ENCODE measurements at places on chromosomes 13 and 19. TPM values are rescaled to one million over a fixed set of nuclear protein-coding genes. Genes with fewer than 3 reads are reported as not detected.

The THSD8 gene
- polyA plus RNA-seq, result 49.9 TPM

DNA sequence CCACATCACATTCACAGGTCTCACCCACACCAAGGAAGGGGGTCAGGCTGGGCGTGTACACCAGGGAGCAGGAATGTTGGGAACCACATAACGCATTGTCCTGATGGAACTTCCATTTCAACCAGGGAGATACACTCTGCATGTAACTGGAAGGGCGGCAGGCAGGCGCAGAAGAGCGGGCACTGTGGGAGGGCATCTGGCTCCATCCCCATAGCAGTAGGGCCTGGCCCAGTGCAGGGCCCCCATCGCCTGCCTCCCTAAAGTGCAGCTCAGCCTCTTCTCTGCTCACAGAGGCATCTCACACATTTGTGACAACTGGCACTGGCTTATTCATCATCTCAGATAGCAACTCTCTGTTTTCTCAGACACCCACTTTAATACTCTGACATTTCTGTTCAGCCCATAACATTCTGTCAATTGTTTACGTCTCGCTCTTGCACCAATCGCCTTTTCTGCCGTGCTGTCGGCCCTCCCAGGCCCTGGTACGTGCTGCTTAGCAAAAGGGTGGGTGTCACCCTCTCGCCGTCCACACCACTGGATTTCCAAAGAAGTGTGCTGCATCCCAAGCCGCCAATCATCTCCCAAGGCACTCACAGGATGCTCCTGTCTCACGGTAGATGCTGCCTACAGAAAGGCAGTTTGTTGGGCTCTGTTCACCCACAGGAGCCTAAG, 353.3 kb upstream of the ZNF507 start:
- no peak for DNase-seq

DNA sequence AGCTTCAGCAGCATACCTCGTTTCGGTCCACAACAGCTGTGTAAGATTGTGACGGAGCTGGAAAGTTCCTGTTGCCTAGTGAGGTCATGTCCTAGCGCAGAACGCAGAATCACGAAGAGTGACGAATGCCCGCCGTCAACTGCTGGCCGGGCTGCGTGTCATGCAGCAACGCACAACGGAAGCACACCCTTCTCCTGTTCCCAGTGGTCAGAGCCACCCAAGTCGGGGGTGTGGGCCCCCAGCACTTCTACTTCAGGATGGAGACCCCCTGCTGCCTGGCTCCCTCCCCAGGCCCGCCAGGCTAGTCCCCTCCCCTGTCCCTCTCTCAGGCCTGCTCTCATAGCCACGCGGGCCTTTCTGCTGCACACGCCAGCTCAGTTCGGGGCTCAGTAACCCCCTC, 25.9 kb downstream of the C2CD4C start:
- DNase-seq, result no peak

GRCh38 chr13:20037908-20038307, 79.4 kb downstream of the ZMYM2 start:
- no peak for DNase-seq
